ENCODE measurements at places on chromosomes 16 and 17.

DNA sequence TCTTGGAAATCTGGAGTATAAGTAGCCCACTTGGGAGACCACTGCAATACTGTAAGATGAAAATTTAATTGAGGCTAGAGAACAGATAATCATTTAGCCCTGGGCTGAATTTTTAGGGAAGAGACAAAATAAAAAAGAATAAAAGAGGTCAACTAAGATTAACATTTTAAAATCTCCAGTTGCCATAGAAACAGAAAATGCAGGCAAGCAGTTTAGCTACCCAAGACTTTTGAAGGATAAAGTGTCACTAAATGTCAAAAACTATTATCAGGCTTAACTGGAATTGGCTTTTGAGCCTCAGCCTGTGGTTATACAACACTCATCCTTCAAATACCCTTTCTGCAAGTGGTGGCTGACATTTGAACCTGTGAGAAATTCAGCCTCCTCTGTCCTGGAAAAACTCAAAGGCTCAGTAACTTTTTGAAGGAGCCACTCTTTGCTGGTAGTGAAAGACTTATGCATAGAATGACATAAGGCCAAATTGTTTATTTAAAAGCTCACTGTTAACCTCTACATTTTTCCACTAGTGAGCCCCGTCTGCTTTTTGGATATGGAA, 220.7 kb upstream of the KCNJ16 start:
- DNase-seq = no peak

DNA sequence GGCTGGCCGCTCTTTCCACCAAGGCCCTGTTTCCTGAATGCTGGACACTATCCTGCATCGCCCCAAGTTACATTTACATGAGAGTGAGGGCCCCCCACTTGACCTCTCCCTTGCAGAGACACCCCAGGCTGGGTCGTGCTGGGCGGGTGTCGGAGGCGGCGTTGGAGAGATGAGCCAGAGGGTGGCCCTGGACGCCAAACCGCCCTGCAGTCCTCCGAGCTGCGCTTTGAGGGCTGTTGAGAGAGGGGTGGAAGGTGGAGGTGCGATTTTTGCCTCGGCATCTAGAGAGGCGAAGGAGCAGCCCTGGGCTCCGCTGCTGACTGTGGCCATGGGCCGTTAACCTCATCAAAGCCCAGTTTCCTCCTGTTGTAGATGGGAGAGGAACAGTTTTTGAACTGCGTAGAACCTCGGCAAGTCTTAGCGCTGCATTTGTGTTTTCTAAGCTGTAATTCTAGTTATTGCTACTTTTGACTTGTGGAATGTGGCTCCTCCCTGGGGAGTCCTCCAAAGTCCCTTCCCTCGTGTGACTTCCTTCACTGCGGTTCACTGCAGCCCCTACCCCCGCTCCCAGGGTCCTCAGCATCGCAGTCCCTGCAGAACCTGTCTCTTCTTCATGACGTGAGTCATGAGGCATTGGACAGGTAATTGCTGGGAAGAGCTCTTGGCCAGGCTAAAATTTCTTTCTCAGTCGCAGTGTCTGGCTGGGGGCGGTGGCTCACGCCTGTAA, 986 bp upstream of the ELOB start:
- DNase-seq = no peak

DNA sequence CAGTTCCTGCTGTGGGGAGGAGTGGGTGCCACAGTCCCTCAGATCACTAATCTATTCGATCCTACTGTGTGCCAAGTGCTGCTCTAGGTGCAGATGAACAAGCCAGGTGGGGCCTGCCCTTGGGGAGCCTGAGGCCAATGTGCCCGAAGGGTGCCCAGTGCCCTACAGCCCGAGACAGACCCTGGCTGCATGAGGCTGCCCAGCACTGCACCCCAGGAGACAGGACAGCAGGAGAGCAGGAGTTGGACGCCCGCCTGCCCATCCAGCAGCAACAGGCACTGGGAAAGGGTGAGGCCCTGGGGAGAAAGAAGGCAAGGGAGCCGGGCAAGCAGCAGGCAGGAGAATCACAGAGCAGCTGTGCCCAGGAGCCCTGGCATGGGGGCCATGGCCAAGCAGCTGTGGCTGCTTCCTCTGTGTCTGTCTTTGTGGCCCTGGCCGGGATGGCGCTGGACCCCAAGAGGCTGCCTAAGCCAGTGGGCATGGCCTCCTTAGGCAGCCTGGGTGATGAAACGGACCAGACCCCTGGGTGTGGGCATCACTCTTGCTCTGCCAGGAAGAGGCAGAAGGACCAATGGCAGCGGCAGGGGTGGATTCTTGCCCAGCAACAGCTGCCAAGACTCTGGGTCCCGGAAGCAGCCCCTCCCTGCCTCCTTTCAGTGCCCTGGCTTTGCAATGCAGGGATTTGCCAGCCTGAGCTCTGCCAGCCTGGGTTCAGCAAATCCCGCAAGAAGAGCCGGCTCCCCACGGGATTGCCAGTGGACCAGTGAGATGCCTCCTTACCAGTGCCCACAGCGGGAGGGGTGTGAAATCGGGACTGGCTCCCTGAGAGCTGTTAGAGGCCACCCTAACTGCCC, 179.6 kb upstream of the TNRC6C start:
- DNase-seq = no peak

- no peak for DNase-seq
Observed at GRCh38 chr17:75636381-75637142, 3.3 kb downstream of the SMIM5 start.

DNA sequence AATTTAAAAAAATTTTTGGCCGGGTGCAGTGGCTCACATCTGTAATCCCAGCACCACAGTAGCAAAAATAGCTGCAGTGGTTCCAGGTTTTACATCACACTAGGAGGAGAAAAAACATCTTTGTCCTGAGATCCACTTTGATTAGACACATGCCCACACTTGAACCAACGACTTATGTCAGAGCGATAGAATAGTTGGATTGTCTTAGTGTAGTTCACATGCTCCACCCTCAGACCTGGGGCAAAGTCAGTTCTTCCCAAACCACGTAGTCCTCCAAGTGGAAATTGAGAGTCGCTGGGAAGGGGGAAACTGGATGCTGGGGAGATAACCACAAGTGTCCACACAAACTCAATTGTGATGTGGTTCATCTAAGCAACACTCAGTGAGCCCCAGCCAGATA, 11.4 kb upstream of the ITGAM start:
- no peak for DNase-seq

DNA sequence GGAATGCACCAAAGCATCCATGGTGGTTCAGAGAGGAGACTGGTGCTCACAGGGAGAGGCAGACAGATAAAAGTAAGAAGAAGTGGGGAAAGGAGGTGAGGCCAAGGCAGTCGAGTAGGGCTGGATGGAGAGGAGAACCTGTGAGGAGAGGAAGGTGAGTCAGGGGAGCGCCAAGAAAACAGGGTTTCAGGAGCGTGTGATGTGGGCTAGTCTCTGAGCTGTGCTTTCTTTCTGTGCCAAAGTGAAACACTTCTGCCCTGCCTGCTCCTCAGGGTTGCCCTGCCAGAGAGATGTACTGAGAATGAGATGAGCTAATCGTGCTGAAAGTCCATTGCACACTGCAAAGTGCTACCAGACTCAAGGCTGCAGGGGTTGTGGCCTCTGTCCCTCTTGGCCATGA, 310.7 kb upstream of the CCL2 start:
- no peak for DNase-seq

DNA sequence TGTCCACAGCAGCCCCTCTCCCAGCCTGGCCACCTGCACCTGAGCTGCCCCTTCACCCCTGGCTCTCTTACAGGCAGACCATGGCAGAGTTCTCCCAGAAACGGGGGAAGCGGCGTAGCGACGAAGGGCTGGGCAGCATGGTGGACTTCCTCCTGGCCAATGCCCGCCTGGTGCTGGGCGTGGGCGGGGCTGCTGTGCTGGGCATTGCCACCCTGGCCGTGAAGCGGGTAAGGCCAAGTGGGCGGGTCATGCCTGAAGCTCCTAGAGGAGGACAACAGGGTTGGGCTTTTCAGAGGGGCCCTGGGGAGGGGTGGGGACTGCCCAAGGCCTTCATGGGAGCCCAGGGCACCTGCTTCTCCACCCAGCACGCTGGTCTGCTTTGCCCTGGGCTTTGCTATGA, 2.2 kb downstream of the MIEF2 start:
- DNase-seq = no peak

DNA sequence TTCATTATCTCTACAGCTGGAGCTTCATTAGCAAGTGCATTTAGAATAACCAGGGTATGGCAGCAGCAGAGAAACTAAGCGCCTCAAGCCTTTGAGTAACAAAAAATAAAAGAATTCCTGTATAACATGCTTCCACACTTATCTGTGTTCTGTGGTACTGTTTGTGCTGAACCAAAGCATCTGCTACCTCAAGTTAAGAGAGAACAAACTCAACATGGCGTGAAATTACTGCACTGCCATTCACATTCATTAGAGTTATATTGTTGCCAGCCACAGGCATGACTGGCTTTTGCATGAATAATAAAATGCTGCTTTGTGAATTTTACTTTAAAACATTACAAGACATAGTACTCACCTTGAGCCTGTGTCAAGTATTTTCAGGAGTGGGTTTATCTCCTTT, 76.6 kb downstream of the NLK start:
- DNase-seq = no peak

- DNase-seq = no peak
Observed at GRCh38 chr17:82517230-82517865, 2.2 kb upstream of the FOXK2 start.

GRCh38 chr16:90033387-90033786, 14.1 kb upstream of the DBNDD1 start:
- DNase-seq = no peak

DNA sequence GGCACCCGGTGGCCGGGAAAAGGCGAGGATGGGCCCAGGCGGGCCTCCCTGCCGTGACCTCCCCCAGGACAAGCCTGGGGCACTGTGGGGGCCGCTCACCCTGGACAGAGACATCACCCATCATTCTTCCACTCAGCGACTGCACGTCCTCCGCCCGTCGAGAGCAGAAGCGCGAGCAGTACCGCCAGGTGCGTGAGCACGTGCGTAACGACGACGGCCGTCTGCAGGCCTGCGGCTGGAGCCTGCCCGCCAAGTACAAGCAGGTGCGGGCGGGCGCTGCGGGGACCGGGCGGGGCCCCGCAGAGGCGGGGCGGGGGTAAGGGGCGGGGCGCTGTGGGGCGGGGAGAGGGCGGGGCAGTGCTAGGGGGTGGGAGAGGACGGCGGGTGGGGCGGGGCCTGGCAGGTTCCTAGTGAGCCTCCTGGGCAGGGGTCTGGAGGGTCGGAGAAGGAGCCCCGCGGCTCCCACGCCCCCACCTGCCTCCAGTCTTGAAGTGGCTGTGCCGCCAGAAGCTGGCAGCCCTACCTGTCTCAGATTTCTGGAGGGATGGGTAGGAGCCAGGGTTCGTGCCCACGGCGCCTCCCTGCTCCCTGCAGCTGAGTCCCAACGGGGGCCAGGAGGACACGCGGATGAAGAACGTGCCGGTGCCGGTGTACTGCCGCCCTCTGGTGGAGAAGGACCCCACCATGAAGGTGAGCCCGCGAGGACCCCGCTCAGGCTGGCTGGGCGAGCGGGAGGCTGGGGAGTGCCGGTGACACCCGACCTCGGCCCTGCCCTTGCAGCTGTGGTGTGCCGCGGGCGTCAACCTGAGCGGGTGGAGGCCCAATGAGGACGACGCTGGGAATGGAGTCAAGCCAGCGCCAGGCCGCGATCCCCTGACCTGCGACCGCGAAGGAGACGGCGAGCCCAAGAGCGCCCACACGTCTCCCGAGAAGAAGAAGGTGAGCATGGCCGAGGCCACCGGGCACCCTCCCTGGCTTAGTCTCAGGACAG, 7.5 kb downstream of the NME3 start:
- DNase-seq = peak; percentile 46

DNA sequence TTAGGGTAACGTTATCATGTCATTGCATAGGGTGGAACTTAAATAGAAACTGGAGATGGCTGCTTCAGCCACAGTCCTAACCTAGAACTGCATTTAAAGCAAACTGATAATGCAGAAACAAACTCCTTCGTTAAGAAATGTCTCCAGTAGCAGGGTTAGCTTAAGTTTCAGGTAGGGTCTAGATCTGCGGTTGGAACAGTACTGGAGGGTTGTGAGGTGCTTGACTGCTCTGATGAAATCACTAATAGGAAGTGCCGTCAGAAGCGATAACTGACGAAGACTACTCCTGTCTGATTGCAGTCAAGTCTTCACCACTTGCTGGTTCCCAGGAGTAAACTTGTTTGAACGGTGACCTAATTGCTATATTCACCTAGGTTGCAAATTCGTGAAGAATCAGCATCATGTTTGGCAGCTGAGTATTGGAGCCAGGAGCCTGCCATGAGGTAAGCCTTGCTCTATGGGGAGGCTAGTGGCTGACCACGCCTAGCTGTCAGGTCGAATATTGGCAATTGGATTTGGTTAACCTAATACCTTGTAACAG, 24.5 kb downstream of the TRPV2 start:
- DNase-seq = no peak

DNA sequence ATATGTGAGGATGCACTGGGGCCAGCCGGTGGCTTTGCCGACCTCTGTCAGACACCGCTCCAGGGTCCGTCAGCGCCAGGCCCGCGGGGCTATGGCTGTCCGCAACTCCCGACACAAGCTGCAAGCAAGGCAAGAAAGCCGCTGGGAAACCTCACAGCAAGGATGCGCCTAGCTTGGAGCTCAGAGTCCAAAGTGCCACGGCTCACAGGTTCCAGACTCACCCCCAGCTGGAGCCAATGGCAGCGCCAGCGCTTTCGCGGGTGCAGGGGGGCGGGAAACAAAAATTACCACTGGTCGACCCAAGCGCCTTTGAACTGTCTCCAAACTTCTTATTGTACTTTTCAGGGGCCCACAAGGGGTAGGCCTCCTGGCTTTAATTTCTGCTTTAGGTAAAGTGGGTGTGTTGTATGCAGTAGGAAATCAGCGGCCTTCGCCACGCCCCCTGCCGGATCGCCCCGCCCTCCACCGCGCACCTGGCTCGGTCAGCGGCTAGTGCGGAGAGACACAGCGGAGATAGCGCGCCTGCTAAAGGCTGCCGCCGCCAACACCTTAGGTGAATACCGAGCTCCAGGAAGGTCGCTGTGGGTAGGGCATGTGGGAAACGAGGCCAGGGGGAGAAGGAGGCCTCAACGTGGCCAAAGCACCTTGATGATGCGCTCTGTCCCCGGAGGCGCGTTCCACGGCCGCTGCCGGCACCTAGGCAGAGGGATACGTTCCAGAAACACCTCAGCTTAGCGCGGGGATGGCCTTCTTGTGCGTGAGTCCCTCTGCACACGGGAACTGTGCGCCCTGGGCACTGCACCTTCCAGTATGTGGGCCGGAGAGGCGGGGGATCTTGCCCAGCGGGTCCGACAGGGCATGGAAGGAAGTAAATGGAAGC, 61.0 kb upstream of the RBL2 start:
- DNase-seq = no peak

DNA sequence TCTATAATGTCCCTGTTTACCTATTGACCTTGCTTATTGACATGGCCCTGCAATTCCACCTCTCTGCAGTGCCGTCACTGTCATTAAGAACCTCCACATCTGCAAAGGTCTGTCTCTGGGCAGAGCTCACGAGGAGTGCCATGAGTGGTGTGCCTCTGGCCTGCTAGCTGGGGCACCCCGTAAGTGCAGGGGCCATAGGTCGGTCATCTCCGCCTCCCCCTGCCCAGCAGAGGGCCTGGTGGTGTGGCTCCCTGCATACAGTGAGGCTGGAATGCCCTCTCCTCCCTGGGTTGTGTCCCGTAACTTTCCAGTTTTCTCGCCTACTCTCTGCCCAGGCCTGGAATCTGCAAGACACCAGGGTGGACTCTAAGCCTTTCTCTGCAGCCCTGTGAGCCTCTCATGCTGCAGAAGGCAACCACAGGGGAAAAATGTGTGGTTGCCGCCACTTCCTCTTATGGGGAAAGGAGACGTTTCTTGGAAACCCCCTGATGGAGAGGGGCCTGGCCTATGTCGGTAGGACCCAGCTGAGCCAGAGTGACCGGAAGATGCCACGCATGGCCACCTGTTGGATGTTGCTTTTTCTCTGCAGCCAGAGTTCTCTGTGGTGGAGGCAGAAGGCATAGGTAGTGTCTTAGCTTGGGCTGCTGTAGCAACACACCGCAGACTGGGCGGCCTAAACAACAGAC, 2.7 kb upstream of the SNX20 start:
- DNase-seq = no peak

- no peak for DNase-seq
Observed at GRCh38 chr16:56960681-56961281, 969 bp upstream of the CETP start.
